ENCODE measurements at places on chromosomes 3 and 15. TPM values are rescaled to one million over a fixed set of nuclear protein-coding genes. Genes with fewer than 3 reads are reported as not detected.

GRCh38 chr15:67161412-67161811 is 93.0 kb downstream of the AAGAB start:
- DNase-seq = no peak

DNA sequence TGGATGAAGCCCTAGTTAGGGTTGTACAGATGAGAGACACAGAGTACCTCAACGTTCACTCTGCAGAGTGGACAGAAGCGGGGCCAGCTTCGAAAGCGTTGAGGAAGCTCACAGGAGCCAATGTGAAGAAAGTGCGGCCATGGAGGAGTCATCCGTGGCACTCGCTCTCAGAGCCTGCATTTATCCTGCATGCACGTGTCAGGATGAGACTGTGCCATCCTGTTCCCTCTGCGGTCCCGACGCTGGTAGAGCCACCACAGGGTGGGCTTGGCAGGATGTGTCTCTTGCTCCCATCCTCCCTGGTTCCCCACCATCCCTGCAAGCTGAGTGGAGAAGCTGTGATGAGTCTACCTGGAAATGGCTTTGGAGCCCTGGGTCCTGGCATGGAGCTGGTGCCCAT is 39.3 kb downstream of the KLHL25 start:
- no peak for DNase-seq

- DNase-seq = no peak
Observed at GRCh38 chr3:168422843-168423242, 327.1 kb upstream of the GOLIM4 start.

- DNase-seq = no peak
Observed at GRCh38 chr3:50630394-50630793, 13.4 kb downstream of the MAPKAPK3 start.

DNA sequence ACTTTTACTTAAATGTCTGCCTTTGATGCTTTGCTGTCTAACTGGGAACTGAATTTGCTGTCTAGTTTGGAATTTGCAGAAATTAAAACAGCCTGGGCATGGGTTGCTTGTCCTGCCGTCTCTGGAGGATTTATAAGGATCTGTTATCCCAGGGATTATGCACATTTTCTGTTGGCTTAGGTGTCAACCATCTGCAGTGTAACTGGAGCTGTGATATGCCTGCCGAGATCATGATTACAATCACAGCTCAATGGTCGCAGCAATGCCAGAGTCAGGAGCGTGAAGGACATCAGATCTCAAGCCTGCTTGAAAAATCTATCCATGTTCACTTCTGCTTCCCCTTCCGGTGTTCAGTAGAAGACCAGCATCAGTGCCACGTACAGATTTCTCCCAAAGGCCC is 41.8 kb upstream of the SETMAR start:
- DNase-seq = no peak

DNA sequence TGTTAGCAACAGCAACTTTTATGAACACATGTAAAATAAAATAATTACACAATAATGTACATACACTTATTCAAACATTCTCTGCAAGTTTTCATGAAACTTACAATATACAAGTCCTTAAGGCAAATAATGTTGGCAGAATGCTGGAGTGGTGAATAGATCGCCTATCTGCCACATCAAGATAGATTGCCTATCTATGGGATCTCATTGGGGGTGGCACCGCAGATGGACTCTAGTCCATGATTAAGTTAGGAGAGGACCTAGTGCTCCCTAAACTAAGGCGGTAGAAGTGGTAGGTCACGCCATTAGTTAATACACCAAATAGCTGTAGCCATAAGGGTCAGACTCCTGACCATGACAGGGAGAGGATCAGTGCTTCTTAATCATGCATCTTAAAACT is 315.7 kb downstream of the GBE1 start:
- DNase-seq = no peak

The NANOGP8 gene
- not detected for total RNA-seq

- no peak for DNase-seq
Observed at GRCh38 chr3:161072211-161072621, 32.9 kb downstream of the B3GALNT1 start.

- no peak for DNase-seq
Observed at GRCh38 chr3:19420159-19420558, 271.8 kb downstream of the KCNH8 start.

DNA sequence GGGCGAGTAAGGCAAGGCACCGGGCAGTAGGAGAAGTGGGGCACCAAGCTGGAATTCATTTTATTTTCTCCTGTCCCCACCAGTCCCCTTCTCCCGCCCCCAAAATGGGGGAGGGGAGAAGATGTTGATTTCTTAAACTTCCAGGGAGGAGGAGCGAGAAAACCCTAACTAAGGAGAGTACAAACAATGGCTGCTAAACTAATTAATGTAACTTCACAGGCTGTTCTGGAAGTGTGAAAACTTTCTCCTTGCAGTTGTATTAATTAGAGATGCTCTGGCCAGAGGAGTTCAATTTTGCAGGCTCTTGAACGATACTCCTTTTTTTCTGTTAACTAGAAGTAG is 11.5 kb downstream of the ZIC4 start:
- no peak for DNase-seq

The LNP1 gene
- total RNA-seq = 2.0 TPM

DNA sequence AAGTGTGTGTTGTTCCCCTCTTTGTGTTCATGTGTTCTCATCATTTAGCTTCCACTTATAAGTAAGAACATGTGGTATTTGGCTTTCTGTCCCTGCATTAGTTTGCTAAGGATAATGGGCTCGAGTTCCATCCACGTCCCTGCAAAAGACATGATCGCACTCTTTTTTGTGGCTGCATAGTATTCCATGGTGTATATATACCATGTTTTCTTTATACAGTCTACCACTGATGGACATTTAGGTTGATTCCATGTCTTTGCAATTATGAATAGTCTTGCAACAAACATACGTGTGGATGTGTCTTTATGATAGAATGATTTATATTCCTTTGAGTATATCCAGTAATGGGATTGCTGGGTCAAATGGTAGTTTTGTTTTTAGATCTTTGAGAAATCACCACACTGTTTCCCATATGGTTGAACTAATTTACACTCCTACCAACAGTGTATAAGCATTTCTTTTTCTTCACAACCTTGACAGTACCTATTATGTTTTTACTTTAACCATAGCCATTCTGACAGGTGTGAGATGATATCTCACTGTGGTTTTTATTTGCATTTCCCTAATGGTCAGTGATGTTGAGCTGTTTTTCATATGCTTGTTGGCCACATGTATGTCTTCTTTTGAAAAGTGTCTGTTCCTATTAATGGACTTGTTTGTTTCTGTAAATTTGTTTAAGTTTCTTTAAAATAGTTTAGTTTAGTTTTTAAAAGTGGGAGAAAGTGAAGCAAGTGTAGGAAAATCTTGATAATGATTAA is 21.9 kb upstream of the SLC30A4 start:
- no peak for DNase-seq

- peak; percentile 35 for DNase-seq
Observed at GRCh38 chr15:76058714-76059319, 968 bp upstream of the TMEM266 start.

- DNase-seq = no peak
Observed at GRCh38 chr3:184345317-184346144, 8.1 kb downstream of the FAM131A start.

DNA sequence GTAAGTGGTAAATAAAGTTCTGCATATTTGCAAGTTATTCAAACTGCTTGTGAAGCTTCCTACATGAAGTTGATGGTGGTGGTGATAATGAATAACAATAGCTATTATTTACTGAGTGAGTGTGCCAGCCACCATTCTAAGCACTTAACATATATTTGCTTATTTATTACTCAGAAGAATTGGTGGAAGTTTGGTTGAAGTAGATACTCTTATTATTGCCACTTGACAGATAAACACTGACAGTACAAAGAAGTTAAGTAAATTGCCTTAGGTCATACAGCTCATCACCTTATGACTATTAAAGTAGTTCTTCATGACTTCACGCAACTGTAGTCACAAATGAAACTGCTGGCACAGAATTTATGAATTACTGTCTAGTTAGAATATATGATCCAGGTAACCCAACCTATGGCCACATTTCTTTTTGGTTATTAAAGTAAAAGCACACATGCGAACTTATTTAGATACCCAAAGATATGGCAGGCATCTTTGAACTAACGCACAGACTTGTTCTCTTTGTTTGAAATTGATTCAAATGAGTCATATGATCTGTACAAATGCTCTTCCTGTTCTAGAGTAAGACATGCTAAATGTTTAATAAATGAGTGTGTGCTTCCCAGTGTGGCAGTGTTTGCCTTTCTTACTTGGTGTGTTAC is 99.8 kb upstream of the NR2F2 start:
- DNase-seq = no peak

GRCh38 chr15:61115241-61115640 is 113.9 kb downstream of the RORA start:
- DNase-seq = no peak

The C2CD4B gene
- not detected for total RNA-seq

- no peak for DNase-seq
Observed at GRCh38 chr3:189907803-189908202, 212.9 kb downstream of the P3H2 start.

DNA sequence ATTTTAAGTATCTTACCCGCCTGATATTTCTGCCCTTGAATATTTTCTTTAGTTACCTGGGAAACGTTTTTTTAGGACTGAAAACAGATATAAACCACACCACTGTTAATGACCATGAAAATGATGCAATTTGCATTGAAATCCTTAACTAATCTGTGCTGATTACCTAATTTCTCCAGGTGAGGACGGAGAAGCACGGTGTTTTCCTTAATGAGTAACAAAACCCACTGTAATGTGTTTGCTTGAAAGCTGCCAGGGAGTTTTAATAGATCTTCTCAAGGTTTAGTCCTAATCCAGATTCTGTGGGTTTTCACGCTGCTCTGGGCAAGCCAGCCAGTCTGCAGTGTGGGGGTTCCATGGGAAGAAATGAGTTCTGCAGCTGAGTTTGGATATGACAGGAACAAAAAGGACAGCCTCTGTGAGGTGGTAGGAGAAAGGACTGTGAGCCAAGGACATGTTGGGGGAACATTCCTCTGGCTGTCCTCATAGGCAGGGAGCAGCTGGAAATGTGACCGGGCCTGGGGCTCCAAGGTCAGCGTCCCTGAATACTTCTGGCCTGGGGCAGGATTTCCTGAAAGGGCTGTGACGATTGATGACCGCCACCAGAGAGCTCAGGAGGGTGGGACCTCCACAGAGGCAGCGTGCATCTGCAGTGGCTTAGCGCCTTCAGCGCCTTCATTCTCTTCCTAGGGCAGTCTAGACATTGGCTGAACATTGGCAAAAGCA is 18.6 kb downstream of the THSD4 start:
- DNase-seq = no peak

DNA sequence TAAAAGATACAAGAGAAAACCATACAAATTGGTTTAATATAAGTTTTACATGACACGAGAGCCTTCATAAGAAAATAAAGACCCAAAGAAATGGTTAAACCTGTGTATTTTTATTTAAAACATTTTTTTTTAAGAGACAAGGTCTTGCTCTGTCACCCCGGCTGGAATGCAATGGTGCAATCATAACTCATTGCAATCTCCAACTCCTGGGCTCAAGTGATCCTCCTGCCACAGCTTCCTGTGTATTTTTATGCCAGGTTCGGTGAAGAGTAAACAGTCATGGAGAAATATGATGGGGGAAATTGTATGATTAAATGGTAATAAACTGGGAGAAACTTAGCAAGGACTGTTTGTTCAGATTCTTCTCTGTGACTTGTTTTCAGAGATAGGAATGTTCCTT is 441.0 kb downstream of the TUSC7 start:
- DNase-seq = no peak

The CLDN18 gene
- not detected for total RNA-seq

The NEO1 gene
- total RNA-seq = 5.3 TPM

DNA sequence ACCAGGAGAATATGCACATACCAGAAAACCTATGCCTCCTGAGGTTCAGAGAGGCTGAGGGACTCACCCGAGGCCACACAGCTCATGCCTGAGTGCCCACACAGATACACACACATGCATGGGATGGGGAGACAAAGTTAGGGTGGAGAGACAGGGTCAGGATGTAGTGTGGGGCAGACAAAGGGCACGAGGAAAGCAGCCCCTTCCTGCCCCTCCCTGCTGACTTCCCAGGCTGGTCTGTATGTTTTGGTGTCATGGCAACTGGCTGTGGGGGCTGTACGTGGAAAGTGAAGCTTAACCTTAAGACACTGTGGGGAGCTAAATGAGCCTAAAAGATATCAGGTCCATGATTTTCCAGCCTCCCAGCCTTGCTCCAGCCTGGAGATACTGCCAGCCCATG is 57.8 kb downstream of the EPHB3 start:
- no peak for DNase-seq

GRCh38 chr15:81155375-81156218 is 21.5 kb downstream of the CFAP161 start:
- DNase-seq = peak; percentile 28

The SLC22A14 gene
- not detected for total RNA-seq

The LRRIQ4 gene
- total RNA-seq = 0.21 TPM

- no peak for DNase-seq
Observed at GRCh38 chr15:68715111-68715510, 105.6 kb downstream of the ANP32A start.

DNA sequence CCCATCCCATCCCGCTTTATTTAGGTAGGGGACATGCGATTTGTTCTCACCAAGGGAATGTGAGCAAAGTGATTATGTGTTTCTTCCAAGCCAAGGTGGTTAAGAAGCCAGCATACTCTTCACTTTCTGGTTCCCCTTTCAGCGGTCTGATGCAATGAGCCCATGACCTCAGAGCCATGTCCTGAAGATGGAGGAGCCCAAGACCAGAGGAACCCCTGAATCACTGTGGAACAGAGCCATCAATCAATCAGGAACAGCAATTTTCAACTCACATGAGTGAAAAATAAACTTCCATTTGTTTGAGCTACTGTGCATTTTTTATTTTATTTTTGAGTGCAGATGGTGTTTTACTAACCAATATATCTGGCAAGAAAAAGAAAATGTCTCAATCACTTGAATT is 10.8 kb downstream of the THRB start:
- no peak for DNase-seq

The NR1I2 gene
- total RNA-seq = 0.82 TPM

The DAZL gene
- total RNA-seq = not detected

The NAA80 gene
- total RNA-seq = 19.4 TPM

DNA sequence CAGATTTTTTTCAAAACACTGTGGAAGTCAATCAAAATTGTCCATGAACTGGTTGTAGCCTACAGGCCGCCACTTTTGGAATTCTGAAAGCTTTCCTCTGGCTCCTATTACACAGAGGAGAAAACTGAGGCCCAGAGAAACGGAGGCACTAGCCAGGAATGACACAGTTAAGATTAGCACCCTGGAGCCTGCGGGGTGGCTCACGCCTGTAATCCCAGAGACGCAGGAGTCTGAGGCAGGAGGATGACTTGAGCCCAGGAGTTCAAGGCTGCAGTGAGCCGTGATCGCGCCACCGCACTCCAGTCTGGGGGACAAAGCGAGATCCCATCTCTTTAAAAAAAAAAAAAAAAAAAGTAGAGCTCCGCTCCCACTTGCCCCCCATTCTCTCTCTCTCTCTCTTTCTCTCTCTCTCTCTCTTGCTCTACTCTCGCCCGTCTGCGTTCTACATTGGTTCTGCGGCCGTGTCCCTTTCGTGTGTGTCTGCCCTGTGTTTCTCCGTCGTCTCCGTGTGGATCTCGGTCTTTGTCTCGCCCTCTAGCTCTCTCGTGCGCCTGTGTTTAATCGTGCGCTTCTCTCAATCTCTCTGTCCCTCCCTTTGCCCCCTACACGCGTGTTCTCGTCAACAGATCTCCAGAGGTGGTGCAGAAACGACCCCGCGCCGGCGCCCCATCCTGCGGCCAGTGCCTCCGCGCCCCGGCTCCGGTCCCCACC is 512 bp upstream of the TRH start:
- DNase-seq = no peak

- DNase-seq = no peak
Observed at GRCh38 chr15:28993051-28993719, 107.4 kb downstream of the APBA2 start.

The RASGRP1 gene
- total RNA-seq = 61.2 TPM

The GABRB3 gene
- total RNA-seq = not detected

The RPUSD3 gene
- 70.7 TPM for total RNA-seq

The BSN gene
- total RNA-seq = 0.06 TPM

The CIB2 gene
- 1.6 TPM for total RNA-seq

All from activated naive CD4-positive, alpha-beta T cell treated with anti-CD3 and anti-CD28 coated beads, Interleukin-2, amount 50 U/mL, for 72 hours (primary cell).